ENCODE measurements at places on chromosomes 7 and 10.

DNA sequence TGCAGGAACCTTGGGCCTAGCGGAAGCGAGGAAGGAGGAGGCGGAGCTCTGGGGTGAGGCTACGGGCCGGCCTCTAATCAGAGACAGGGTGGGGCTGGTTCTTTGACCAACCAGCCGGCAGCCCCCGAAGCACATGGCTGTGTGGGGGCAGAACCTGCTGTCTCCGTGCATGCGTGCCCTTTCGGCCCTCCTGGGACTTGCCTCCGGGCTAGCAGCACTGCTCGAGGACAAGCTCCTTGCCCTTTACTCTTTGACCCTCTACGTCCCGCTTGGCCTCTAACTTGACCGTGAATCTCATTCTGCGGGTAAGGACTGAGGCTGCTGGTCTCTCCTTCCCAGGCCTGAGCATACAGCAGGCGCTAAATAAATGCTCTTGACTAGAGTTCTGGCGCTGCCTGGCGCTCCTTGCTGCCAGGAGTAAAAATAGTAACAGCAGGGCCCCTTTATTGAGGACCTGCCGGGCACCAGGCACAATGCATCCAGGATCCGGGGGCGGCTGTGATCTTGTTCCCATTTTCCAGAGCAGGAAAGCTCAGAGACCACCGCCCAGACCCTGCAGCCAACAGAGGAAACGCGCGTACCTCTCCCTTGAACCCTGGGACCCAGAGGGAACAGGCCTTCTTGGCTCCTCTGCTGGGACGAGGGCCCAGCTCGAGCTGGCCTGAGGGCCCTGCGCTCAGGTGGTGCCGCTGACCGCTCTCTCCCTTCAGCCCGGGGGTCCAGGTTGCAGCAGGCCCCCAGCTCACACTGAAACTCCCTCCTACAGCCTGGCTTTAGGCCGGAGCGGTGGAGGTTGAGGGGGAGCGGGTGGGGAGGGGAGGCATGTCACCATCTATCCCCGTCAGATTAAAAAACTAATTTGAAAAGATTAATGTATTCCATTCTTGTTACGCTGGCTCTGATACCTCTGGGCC lies 2.7 kb upstream of the COMTD1 start:
- no peak for DNase-seq

GRCh38 chr7:51144178-51144577 lies 172.4 kb downstream of the COBL start:
- no peak for DNase-seq

- no peak for DNase-seq
Observed at GRCh38 chr10:639751-640672, 49.5 kb downstream of the DIP2C start.

GRCh38 chr10:98419469-98420261 lies 4.7 kb upstream of the PYROXD2 start:
- no peak for DNase-seq

DNA sequence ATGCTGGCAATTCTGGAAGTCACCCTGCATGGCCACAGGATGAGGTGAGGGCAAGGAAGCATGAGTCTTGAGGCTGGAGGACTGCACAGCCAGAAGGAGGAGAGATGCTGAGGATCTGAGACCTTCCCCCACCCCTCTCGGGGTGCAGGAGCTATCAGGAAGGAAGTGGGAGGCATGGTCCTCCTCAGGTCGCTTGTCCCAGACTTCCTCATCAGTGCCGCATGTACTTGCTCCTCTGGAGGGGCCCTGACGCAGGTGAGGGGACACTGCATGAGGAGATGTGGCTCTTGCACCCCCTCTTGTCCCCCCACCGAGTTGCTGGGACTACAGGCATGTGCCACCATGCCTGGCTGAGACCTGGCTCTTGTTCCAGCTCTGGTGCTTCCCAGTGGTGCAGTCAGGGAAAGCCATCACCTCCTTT lies 5.7 kb upstream of the ZMIZ1 start:
- DNase-seq = no peak

GRCh38 chr7:55250313-55250712 lies 114.8 kb upstream of the LANCL2 start:
- DNase-seq = no peak

- DNase-seq = no peak
Observed at GRCh38 chr7:41219276-41219675, 483.6 kb downstream of the INHBA start.

DNA sequence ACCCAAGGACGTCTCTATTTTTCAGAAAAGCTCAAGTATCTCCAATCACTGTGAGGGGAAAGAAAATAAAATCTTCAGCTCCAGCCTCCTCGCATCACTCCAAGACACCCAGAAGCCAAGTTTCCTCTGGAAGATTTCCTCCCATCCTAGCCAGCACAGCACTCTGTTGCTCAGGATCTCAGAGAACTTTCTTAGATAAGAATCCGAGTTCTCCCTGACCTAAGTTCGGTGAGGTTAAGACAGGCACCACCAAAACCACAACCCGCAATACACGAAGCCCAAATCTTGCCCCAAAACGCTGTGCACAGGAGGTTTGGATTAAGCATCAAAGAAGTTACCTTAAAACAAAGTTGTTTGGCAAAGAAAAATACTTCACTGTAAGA lies 4.2 kb downstream of the FAM53B start:
- no peak for DNase-seq

DNA sequence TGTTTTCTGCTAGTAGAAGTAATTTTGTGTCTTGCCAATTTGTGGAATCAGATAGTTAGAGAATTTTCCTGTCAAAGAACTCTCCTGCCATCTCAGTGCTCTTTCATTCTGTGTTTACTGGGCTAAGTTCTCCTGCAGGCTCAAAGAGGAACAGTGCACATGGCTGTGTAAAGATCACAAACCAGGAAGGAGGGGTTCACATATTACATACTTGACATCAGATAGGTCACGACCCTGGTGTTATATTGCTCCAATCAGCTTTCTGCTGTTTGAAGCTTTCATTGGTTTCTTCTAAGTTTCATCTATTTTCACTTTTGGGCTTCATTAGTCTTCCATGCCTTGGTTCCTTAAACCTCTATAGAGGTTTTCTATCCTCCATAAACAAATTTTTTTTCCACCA lies 13.5 kb upstream of the ELMO1 start:
- no peak for DNase-seq

DNA sequence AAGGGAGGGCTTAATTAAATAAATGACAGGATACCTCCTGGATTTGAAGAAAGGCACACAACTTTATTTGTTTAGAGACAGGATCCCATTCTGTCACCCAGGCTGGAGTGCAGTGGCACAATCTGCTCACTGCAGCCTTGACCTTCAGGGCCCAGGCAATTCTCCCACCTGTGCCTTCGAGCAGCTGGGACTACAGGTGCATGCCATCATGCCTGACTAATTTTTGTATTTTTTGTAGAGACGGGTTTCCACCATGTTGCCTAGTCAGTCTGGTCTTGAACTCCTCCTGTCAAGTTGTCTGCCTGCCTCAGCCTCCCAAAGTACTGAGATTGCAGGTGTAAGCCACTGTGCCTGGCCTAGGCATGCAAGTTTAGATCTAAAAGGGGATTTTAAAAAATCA lies 272.7 kb upstream of the MBL2 start:
- DNase-seq = no peak

Data from C1 segment of cervical spinal cord (tissue), 14 donors.